ENCODE measurements at places on chromosomes 4 and X.
A peak's percentile ranks its signal among the peaks of the same experiment; 100 is the strongest.

GRCh38 chr4:31124008-31124585, 403.9 kb downstream of the PCDH7 start:
- DNase-seq = no peak

- no peak for DNase-seq
These were observed 118.9 kb downstream of the SORCS2 start for GRCh38 chr4:7311205-7311604.

- no peak for DNase-seq
These were observed at the start of gene IRS4 for GRCh38 chrX:108736509-108737479. Gene IRS4 (minus strand): TSS chrX:108736563.

DNA sequence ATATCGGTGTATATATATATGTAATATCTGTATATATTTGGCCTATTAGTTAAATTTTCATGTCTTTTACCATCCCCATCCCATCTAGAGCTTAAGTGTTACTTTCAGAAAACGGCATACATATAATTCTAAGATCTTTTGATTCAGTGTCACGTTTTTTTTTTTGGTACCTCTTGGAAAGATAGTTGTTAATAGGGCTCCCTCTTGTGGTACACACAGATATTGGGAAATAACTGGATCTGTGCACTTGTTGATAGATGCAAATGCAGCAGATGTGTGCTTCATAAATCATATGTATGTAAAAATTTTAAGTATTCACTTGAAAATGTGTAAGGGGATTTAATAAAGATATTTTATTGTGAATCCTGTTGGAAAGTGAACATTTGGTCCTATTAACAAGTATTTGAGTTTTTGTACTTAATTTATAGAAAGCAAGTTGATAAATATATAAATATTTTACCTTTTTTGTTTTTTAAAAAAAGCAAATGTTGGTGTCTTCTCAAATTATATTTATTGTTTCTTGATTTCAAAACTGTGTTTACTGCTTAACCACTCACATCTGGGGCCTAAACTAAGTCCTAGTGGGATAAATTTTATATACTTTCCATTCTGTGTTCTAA, 74.7 kb downstream of the PAQR3 start:
- peak; percentile 70 for DNase-seq

Measured in CD4-positive, alpha-beta T cell treated with Interferon alpha-2 for 1 hour (primary cell).